ENCODE measurements at places on chromosomes 12 and 14.

DNA sequence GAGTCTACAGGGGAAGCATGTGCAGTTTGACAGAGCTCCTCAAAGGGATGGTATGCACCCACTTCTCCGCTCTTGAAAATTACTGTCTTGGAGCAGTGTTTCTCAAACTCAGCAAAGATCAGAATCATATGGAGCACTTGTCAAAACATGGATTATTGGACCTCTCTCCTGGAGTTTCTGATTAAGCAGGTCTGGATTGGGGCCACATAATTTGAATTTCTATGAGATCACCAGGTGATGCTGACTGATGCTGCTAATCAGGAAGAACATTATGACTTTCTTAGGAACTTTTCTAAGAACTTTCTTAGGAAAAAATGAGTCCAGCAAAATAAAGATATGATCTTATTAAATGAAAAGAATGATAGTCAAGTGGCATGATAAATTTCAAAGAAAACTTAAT, 144.3 kb downstream of the CPNE8 start:
- DNase-seq = no peak

DNA sequence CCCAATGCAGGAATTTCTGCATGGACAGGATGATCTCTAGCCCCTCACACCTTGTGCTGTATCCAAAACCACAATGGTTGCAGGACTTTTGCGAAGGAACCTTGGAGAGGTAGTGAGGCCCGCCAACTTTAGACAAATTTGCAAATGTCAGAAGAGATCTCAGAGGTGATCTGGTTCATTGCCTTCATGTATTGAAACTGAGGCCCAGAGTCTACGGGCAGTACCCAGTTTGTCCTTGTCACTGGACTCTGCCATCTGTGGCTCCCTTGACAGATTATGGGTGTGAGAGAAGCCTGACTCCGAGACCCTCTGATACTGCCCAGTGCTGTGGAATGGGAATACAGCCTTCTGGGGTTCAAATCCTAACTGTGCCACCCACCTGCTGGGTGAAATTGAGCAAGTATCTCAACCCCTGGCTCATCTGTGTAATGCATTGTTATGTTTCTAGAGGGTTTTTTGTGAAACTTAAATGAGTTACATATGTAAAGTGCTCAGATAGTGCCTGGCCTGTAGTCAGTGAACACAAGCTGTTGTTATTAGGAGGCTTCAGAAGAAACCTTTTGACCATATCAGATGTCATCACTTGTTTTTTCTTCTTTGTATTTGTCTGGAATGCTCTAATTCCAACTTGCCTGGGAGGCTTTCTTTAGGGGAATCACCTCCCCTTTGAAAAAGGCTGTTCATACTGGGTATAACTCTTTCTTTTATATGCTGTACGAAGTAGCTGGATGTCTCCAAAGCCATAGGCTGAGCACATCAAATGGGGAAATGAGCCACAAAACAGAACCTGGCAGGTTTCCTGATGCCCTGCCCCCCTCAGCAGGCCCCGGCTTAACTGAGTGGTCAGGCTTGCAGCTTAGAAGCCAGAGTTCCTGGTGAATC, 71.4 kb upstream of the SRSF5 start:
- DNase-seq = no peak

GRCh38 chr12:128312661-128313060, 45.7 kb downstream of the TMEM132C start:
- no peak for DNase-seq

DNA sequence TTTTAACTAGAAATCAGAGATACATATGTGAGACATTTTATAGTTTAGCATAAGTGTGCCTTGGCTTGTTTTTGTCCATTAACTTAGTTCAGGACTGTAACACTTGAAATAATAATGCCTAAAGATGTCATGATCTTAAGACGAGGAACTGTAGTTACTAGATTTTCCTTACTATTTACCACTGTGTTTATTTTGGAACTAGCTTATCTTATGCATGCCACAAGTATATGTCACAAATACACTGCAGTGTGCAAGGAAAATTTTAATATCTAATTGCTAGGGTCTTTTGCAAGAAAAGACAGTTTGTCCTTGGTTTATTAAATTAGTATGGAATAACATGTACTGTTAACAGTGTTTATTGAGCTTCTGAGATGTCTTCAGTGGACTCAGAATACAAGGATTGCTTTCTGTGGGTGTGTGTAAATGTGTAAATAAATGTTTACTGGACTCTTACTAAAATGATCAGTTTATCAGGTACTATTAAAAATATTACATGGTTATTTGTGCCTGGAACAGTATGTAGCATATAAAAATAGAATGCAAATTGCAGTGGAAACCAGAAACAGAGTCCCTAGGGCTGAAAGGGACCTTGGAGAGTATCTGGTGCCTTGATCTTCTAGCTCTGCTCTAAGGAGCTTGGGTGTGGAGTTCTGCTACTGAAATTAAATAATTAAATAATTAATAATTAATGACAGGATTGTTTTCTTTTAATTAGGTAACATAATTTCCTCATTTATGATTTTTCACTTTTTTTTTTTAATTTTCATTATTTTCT, 58.1 kb downstream of the FGD4 start:
- DNase-seq = no peak

DNA sequence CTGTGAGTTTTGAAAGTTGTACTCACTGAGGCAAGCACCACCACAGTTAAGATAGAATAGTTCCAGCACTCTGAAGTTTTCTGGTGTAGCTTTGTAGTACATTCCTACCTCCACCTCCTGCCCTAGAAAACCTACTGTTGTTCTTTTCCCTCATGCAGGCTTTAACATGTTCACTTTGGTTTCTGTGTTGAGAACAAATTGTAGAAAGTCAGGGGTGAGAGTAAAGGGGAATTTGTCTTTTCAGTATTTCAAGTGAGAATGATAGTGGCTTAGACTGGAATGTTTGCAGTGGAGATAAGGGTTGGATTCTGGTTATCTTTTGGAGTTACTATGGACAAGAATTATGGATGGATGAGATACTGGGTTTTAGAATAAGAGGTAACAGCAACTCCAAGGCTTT, 67.2 kb downstream of the AEBP2 start:
- no peak for DNase-seq

DNA sequence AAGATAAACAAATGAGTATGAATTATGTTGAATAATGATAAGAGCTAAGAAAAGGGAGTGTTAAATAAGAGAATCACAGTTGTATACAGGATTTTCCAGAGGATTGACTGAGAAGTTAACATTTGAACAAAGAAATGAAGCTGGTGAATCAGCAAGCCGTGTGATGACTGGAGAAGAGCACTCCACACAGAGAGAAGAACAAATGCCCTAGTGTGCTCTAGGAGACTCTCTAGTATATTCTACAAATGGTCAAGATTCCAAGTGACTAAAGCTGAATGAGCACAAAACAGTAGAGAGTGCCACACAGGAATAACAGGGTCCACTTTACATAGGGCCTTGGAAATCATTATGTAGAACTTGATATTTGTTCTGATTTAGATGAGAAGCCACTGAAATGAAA, 587.1 kb upstream of the ATXN7L3B start:
- no peak for DNase-seq

DNA sequence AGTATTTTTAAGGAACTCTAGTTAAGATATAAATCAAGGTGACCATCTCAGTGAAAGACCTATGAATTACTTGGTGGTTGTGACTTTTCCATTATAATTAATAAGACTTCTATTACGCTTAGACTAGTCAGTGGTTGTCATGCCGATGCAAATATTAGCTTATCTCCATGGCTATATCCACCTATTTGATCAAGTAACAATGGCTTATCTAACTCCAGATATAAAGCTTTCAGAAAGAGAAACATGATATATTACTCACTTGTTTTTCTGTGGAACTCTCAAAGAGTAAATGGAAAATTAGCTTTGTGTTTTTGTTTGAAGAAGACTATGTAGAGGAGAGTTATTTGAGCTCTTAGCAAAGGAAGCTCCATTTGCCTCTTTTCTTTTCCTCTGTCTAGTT, 323.8 kb upstream of the DCN start:
- DNase-seq = no peak
